ENCODE measurements at places on chromosomes 6 and 20.

DNA sequence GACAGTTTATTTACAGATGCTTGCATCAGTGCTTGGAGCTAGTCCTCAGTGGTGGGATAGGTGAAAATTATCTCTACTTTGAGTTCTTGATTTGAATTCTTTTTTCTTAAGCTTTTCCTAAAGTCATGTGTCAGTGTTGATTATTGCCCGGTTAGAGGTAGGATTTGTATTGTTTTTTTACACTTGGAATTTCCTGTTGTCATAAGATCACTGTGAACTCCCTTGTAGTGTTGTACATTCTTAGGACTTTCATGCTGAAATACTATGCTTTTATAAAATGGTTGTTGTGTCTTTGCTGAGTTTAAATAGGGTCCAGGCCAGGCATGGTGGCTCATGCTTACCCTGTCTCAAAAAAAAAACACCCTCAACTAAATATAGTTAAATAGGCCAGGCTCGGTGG, 20.3 kb downstream of the ASXL1 start:
- no peak for DNase-seq

- DNase-seq, result no peak
Measured at GRCh38 chr6:36039112-36039511, 11.5 kb downstream of the MAPK14 start.

- no peak for DNase-seq
Measured at GRCh38 chr6:93418033-93418407, 1.3 kb downstream of the EPHA7 start.

- no peak for DNase-seq
Measured at GRCh38 chr6:138406443-138406842, 2.4 kb downstream of the HEBP2 start.

DNA sequence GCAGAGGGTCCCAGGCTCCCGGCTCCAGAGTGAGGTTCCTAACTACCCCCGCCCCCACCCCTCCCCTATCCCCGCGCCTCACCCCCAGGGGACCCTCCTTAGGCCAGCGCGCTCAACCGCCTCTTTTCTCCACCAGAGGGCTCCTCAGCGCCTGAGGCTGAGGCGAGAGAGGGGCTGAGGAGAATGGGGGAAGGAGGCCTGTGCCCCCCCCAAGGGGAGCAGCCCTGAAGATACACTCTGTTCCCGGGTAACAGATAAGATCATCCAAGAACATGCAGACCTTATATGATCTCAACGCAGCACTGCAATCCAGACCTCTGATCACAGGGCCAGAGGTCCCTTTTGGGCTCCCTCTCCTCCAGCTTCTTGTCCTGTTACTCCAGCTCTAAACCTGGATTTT, 43.3 kb upstream of the MRPS10 start:
- no peak for DNase-seq

- DNase-seq, result peak; percentile 84
Measured at GRCh38 chr6:142845624-142846458, 99.1 kb downstream of the HIVEP2 start.

- no peak for DNase-seq
Measured at GRCh38 chr20:57369596-57369995, 18.5 kb downstream of the RAE1 start.

- DNase-seq, result no peak
Measured at GRCh38 chr6:145763742-145764141, 28.4 kb upstream of the EPM2A start.

DNA sequence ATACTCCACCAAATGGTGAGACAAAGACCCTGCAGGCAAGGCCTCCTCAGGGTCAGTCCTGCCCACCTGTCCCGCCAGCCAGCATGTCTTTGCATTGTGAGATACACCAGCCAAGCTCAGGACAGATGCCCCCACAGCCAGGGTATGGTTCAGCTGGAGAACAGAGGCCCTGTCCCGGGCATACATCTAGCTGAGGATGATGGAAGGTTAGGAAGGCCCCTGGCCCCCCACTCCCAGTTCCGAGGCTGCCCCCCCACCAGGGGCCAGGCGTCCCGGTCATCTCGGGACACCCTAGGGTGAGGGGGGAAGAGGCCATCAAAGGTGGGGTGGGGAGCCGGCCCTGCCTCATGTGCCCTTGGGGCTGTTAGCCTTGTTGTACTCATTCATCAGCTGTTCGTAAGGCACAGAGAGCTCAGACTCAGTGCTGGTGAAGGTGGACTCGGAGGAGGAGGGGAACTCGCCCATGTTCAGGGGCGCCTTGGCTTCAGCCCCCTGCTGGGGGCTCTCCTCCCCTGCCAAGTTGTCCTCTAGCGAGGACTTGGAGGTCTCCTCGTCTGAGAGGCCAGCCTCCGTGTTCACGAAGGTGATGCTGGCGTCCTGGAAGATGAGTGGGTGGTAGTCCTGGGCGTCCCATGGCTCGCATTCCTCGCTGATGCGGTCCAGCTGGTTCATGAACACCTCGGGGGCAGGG, 38.6 kb downstream of the KCNK5 start:
- DNase-seq, result no peak

DNA sequence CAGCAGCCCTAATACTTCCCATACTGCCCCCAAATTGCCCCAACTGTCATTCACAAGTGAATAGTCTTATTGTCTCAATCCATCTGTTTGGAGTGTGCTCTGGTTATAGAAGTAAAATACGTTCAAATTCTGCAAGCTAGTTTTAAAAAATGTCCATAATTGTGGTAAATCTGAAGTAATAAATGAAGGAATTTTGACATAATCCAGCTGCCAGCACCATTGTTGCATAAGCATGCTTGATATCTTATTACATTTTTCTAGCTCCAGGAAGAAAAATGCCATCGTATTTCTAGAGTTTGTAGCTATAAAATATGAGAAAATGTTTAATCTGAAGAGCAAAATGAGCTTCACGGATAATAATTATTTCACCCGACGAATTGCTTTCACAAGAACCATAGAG, 664.7 kb downstream of the RFPL4B start:
- DNase-seq, result no peak

DNA sequence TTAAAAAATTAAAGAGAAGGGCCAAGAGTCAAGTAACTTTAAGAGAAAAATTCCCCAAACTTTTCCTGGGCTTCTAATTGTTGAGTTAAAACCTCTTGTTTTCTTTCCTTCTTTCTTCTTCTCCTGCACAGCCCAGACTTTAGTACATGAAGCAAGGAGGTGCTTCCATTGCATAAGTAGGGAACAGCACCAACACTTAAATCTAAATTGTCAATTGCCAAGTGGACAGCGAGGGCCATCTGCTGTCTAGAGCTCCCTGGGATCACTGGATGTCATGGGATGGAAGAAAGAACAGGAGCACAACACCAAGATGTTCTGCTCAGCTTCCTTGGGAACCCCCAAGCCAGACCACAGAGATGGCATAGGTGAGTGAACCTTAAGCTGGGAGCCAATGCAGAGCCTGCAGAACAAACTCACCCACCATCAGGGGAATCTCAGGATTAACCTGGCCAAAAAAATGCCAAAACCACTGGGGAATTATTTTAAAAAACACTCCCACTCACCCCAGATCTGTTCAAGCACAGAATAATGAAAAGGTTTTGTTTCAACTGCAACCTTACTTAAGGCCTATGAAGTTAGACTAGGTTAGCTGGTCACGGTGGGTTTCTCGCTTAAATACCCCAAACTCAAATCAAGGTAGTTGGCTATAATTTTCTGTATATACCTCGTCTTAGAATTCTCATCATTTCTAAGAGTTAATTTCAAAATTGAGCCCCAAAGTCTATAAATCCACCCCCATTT, 67.8 kb downstream of the TNFRSF21 start:
- no peak for DNase-seq

GRCh38 chr6:148235446-148235845, 107.2 kb upstream of the SASH1 start:
- DNase-seq, result no peak

DNA sequence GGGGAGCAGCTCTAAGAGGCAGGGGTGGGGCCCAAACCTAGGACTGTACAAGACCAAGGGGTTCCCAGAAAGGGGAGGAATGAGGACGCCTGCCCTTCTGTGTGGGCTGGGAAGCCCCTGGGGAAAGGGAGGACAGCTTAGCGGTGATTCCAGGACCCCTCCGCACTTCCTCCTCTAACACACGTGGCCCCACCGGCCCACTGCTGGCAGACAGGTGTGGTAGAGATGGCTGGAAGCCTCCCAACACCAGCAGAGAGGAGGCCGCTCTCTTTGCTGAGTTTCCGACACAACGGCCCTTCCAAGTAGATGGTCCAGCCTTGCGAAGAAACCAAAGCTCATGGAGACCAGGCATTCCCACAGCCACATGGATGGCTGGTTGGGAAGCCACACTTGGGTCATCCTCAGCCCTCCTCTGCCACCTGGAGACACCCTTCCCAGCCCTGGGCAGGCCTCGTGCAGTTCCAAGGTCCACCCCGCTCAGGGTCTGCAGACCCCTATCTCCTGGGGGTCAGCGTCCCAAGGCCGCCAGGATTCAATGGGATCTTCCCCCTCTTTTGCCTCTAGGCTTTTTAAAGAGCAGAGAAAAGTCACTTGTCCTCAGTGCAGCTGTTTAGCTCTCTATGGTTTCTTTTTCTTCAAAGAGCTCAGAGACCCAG, 43.9 kb downstream of the RRBP1 start:
- DNase-seq, result no peak

- DNase-seq, result no peak
Measured at GRCh38 chr20:9353916-9354276, 160.5 kb upstream of the LAMP5 start.

- DNase-seq, result no peak
Measured at GRCh38 chr6:119230160-119230559, 119.4 kb downstream of the MAN1A1 start.

- DNase-seq, result no peak
Measured at GRCh38 chr20:40651151-40651550, 37.9 kb downstream of the MAFB start.

GRCh38 chr6:113625850-113626249, 231.3 kb upstream of the MARCKS start:
- DNase-seq, result no peak

DNA sequence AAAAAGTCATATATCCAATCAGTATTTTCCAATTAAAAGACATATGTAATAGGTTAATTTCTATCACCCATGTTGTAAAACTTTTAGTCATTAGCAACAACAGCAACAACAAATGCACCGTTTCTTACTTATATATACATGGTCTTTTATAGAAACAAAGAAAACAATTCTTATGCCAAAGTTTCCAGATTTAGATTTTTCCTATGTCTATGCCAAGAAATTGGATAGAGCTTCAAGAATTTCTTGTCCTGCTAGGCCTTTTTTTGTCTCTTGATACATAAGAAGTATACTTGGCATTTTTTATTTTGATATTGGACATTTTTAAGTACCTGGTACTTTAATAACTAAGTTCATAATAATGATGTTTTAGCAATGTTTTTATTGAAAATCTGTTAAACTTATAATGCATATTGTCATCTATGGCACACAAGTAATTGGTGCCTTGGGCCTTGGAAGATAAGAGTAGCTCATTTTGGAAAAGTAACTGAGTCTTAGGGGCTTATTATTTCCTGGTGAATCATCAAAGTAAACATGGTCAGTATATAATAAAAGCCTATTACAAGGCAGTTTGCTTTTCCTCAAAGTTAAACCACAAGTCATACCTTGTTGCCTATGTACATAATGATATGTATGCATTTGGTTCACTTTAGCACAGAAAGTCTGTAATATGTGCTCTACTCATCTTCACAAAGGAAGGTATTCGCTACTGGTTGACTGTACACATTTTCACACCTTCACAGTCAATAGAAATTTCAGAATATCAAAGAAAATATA, 10.1 kb upstream of the FRK start:
- no peak for DNase-seq

DNA sequence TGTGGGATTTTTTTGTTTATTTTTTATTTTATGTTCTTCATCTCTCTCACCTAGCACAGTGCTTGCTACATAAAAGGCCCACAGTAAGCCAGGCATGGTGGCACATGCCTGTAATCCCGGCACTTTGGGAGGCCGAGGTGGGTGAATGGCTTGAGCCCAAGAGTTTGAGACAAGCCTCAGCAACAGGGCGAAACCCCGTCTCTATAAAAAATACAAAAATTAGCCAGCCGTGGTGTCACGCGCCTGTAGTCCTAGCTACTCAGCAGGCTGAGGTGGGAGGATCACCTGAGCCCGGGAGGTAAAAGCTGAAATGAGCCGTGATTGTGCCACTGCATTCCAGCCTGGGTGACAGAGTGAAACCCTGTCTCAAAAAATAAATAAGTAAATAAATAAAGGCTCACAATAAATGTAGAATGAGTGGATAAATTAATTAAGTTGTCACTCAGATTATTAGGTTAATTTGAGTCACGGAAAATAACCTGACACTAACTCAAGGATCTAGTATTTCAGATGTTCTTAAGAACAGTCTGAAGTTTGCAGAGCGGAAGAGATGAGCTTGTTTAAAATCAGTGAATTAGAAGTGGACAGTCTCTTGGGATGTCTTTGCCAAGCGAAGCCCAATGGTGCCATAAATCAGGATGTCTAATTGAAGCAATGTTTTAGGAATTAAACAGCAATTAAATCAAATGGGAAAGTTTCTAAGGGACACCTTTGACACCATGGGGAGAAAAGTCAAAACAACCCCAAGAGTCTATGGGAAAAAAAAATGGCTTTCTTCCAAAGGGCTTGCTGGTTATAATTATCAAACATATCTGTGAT, 214.4 kb downstream of the ZNF217 start:
- DNase-seq, result no peak

DNA sequence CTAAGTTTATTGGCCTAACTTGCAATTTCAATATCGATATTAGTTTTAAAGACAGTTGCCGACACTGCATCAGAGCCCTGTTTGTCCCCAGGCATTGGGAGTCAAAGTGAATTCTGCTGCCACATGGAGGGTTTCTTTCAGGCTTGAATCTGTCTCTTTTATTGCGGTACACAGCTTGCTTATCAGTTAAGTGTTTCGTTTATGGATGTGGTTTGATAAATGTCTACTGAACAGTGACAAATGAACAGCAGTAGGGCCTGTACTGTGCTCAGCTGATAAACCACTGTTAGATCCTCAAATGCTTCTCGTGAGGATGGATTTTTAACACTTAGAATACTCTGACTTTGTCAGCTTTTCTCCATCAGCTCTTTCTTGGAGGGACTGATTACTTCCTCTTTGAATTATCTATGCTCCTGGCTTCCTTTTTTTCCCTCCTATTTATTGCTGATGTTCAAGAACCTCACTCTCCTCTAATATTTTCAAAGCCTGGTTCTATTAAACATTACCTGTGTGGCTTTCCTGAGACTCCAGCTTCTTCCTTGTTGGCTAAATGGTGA, 240.8 kb downstream of the PLCB1 start:
- DNase-seq, result no peak

GRCh38 chr6:90135667-90136066, 161.0 kb downstream of the BACH2 start:
- peak; percentile 54 for DNase-seq

- no peak for DNase-seq
Measured at GRCh38 chr20:31914170-31914569, 37.7 kb downstream of the PDRG1 start.
